ENCODE measurements at places on chromosomes 7 and 10.

DNA sequence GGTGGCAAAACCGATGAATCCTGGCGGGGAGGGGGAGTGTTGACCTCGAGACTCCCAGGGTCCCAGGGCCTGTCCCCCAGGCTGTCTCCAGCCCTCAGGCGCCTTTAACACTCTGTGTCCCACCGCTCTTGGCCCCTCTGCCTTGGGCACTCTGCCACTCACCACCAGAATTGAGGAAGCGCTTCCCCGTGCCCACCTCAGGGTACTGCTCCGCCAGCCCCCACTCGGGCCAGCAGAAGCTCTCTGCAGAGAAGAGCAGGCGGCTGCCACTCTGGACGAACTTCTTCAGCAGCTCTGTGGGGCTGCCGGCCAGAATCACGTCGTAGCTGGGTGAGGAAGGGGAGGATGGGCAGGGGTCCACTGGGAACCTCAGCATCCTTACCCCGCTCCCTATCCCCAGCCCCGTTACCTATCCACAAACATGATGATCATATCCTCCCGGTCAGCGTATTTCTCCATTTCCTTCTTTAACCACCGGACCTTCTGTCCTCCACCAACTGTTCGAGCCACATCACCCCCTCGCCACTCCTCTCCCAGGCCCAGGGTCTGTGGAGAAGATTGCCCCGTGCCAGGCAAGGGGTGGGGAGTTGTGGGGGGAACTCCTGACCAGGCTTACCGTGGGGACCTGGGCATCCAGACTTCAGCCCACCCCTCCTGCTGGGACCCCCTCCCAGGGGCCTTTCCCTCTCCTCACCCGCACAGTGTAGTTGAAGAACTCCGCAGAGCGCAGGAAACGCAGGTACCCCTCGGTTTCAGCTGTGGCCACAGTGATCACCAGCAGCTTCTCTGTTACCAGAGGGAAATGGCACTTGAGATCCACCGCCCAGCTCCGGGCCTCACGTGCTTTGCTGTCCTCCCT is 1.2 kb downstream of the PLOD3 start:
- H3K27ac ChIP-seq = peak overlapping the region; percentile 74
- H3K36me3 ChIP-seq = peaks cover 3% of the 10 kb centered on the region
- no peaks in the 10 kb centered on the region for H3K27me3 ChIP-seq
- H3K4me3 ChIP-seq = peak overlapping the region; percentile 98
- H3K4me1 ChIP-seq = peaks cover 39% of the 10 kb centered on the region
- no peak for DNase-seq

DNA sequence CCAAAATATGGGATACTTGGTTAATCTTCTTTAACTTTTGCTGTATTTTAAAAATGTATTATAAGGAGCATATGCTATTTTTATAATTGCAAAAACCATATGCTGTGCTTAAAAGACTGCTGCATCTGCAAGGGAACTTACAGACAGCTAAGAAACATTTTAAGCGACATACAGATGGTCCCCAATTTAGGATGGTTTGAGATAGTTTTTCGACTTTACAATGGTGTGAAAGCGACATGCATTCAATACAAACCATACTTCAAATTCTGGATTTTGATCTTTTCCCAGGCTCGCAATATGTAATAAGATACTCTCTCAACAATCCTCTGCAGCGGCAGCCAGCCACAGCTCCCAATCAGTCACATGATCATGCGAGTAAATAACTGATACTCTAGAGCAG is 73.2 kb downstream of the SHTN1 start:
- no peaks in the 10 kb centered on the region for H3K27me3 ChIP-seq
- no peaks in the 10 kb centered on the region for H3K4me1 ChIP-seq
- no peak overlapping the region for H3K4me3 ChIP-seq
- no peak overlapping the region for H3K27ac ChIP-seq
- DNase-seq = no peak

GRCh38 chr7:149261316-149261828 is 624 bp upstream of the ZNF783 start:
- peak overlapping the region; percentile 80 for H3K4me3 ChIP-seq
- peaks cover 11% of the 10 kb centered on the region for H3K36me3 ChIP-seq
- peak overlapping the region; percentile 97 for H3K27ac ChIP-seq
- H3K4me1 ChIP-seq = peaks cover 23% of the 10 kb centered on the region
- no peak for DNase-seq

- H3K4me1 ChIP-seq = no peaks in the 10 kb centered on the region
- H3K27ac ChIP-seq = no peak overlapping the region
- no peak for DNase-seq
- H3K27me3 ChIP-seq = peaks cover 35% of the 10 kb centered on the region
These were observed 246.8 kb downstream of the ELMO1 start for GRCh38 chr7:37201876-37202198.

DNA sequence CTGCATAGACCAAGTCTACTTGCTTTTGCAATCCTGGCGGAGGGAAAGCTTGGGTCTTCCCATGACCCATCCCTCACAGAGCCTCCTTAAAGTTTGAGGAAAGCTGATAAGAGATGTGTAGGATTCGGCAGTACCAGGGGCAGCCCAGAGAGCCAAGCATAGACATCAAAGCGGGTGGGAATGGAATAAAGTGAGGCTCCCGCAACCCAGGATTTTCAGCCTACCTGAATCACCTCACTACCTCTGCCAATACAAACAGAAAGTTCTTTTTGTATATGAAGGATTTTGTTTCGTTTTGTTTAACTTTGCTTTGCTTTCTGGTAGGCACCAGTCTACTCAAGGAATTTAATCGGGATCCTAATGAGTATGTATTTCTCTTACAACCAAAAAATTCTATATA is 451.7 kb downstream of the PLXNA4 start:
- H3K4me1 ChIP-seq = peaks cover under 1% of the 10 kb centered on the region
- no peak overlapping the region for H3K4me3 ChIP-seq
- no peak for DNase-seq

- H3K27ac ChIP-seq = no peak overlapping the region
- H3K4me1 ChIP-seq = peaks cover 30% of the 10 kb centered on the region
- no peaks in the 10 kb centered on the region for H3K27me3 ChIP-seq
- DNase-seq = no peak
- no peaks in the 10 kb centered on the region for H3K36me3 ChIP-seq
- H3K4me3 ChIP-seq = no peak overlapping the region
These were observed 535.6 kb upstream of the GHITM start for GRCh38 chr10:83603708-83604107.

DNA sequence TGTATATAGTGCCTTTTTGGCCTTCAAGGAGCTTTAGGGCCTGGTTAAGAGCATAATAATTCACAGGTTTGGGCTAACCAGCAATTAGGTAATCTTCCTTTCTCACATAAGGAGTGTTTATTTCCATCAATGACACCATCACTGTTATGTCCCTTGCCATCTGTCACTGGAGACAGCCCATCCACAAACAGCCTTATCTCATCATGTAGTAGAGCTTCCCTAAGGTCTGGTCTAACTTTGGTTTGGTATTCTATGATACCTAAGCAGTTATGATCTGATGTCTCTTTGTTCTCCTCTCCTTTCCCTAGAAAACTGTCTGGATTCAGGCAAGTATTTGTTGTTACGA is 26.4 kb downstream of the MAPK8 start:
- H3K4me3 ChIP-seq = no peak overlapping the region
- peaks cover 3% of the 10 kb centered on the region for H3K4me1 ChIP-seq
- DNase-seq = no peak

DNA sequence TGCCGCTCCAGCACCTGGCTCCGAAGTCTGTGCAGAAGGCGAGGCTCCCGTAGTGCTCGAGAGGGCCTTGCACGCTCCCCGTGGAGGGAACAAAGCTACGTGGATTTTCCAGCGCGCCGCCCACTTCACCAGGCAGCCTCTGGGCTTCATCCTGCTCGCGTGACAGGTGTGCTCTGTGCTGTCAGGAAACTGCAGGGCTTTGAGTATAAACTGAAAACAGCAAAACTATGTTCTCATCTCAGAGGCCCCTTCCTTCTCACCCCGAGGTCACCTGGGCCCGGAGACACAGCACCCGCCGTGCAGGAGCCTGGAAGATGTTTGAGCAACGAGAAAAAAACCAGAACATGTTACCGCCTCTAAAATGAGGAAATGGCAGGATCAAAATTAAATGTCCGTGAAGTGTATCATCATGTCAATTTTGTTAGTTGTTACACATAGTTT is 17.6 kb upstream of the GPR146 start:
- DNase-seq = no peak
- H3K27ac ChIP-seq = peak overlapping the region; percentile 85
- no peaks in the 10 kb centered on the region for H3K27me3 ChIP-seq
- peaks cover 19% of the 10 kb centered on the region for H3K4me1 ChIP-seq
- peaks cover 9% of the 10 kb centered on the region for H3K36me3 ChIP-seq

GRCh38 chr10:43209074-43209455 is 57.8 kb downstream of the RASGEF1A start:
- H3K4me1 ChIP-seq = no peaks in the 10 kb centered on the region
- H3K27ac ChIP-seq = no peak overlapping the region
- no peak for DNase-seq
- H3K36me3 ChIP-seq = no peaks in the 10 kb centered on the region
- H3K4me3 ChIP-seq = no peak overlapping the region

GRCh38 chr7:30285067-30285535 is 704 bp downstream of the ZNRF2 start:
- no peaks in the 10 kb centered on the region for H3K27me3 ChIP-seq
- peak overlapping the region; percentile 77 for H3K4me3 ChIP-seq
- peaks cover 19% of the 10 kb centered on the region for H3K4me1 ChIP-seq
- DNase-seq = no peak
- no peak overlapping the region for H3K27ac ChIP-seq
- no peaks in the 10 kb centered on the region for H3K36me3 ChIP-seq

DNA sequence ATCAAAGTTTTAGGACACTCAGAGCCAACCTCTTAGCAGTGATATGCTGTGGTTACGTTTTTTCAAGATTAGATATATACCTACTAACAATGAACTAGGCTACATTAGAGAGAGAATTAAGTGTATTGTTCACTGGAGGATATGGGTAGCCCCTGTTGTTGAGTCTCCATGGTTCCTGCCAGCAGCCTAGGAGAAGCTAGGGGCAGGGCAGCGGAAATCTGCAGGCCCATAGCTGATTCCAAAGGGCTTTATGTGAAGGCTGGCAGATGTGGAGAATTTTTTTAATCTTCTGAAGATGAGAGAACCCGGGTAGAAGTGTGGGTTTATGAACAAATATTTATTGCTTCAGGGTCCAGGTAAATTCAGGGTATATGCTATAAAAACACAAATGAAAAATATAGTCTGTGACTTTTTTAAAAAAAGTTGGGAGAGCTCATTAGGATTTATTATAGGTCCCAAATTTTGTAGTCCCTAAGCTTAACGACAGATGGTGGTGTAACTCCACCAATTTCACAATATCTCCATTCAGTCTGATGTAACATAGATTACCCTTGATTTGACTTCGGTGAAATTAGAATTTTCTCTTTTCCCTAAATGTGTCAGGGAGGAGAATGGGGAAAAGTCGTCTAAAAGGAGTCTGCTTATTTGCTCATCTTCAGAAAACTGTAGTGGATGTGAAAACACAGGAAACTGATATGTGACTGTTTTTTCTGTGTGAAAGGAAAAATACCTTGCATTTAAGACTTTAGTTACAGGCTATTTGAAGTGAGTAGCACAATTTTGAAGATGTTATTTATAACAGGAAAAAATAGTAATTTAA is 163.0 kb upstream of the PPP1R3A start:
- peak overlapping the region; percentile 76 for H3K4me3 ChIP-seq
- H3K36me3 ChIP-seq = no peaks in the 10 kb centered on the region
- DNase-seq = no peak
- peaks cover 34% of the 10 kb centered on the region for H3K4me1 ChIP-seq
- peak overlapping the region; percentile 98 for H3K27ac ChIP-seq

DNA sequence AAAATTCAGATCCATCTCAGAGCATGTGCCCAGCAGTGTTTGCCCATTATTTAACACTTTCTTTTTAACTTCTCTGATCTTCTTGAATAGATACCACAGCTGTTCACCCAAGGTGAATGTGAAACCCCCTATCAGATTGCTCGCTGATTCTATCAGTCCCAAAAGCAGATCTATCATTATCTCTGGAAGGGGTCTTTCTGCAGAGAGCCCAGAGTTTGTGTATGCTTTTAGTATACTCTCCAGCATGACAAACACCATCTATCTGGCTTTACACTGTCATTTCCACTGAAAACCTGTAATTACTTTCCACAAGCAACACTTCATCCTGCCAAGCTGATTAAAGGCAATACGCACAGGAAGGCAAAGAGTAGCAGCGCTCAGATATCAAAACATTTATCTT is 168.2 kb downstream of the CACNA2D1 start:
- no peak for DNase-seq
- no peak overlapping the region for H3K27ac ChIP-seq
- H3K4me1 ChIP-seq = no peaks in the 10 kb centered on the region
- H3K27me3 ChIP-seq = no peaks in the 10 kb centered on the region
- H3K36me3 ChIP-seq = no peaks in the 10 kb centered on the region

DNA sequence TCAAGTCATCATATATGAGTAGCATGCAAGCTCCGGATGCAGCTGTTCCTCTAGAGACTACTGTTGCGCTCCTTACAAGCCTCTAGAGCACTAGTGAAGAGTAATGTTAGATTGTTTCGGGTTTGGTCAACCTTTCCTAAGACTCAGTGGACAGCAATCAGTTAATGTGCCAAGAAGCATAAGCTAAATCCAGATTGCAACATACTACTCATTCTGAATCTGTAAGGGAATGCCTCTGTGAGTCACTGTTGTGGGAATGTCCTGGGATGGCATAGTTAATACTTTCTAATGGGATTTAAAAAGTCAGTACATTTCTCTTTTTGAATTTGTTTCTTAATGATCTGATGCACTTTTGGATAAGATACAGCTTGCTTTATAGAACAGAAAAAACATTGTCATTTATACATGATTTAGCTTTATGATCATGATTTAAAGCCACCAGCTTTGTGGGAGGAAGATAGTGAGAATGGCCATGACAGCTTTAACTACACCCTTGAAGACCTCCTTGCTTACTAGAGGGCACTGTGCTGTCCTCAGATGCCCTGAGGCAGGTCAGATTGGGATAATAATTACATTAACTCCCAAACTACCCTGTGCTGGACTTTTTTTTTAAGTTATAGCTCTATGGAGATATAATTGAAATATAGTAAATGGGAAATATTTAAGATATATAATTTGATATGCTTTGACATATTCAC is 138.4 kb downstream of the SDK1 start:
- no peaks in the 10 kb centered on the region for H3K27me3 ChIP-seq
- DNase-seq = no peak
- peak overlapping the region; percentile 81 for H3K27ac ChIP-seq
- H3K4me1 ChIP-seq = peaks cover 41% of the 10 kb centered on the region
- no peaks in the 10 kb centered on the region for H3K36me3 ChIP-seq
- H3K4me3 ChIP-seq = no peak overlapping the region

DNA sequence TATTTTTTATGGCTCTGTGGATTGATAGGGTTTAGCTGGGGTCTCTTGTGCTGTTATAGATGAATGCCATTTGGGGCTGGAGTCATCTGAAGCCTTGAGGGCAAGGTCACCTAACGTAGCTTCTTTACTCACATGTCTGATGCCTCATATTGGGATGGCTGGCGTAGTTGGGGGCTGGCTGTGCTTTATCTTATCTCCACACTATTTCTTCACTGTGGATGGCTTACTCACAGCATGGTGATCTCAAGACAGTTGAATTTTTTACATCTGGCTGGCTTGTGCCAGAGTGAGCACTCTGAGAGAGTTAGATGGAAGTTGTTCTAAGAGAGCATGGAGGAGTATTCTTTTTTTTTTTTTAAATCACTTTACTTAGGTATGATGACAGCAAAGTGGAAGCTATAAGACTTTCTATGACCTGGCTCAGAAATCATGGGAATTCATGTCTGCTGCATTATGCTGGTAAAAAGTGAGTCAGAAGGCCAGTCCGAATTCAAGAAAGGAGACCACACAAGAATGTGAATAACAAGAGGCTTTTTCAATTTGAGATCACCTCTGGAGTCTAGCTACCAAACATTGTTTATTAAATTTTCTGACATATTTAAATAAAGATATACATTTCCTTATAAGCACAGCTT is 252.4 kb upstream of the TPK1 start:
- no peak overlapping the region for H3K27ac ChIP-seq
- peaks cover 1% of the 10 kb centered on the region for H3K4me1 ChIP-seq
- no peaks in the 10 kb centered on the region for H3K36me3 ChIP-seq

Measured in osteocyte (in vitro differentiated cells).